ENCODE measurements at places on chromosomes 12 and 14. TPM values are rescaled to one million over a fixed set of nuclear protein-coding genes. Genes with fewer than 3 reads are reported as not detected.

PFKM gene
- 16.0 TPM for total RNA-seq

ACVR1B gene
- 5.5 TPM for total RNA-seq

GRCh38 chr12:46547421-46548354 is 175.1 kb upstream of the SLC38A2 start:
- peaks cover 41% of the 10 kb centered on the region for H3K36me3 ChIP-seq
- DNase-seq = no peak
- H3K4me3 ChIP-seq = no peak overlapping the region
- no peaks in the 10 kb centered on the region for H3K27me3 ChIP-seq
- H3K27ac ChIP-seq = peak overlapping the region; percentile 16
- H3K4me1 ChIP-seq = peaks cover 60% of the 10 kb centered on the region

LMNTD1 gene
- not detected for total RNA-seq

PRIMA1 gene
- total RNA-seq = not detected

DNA sequence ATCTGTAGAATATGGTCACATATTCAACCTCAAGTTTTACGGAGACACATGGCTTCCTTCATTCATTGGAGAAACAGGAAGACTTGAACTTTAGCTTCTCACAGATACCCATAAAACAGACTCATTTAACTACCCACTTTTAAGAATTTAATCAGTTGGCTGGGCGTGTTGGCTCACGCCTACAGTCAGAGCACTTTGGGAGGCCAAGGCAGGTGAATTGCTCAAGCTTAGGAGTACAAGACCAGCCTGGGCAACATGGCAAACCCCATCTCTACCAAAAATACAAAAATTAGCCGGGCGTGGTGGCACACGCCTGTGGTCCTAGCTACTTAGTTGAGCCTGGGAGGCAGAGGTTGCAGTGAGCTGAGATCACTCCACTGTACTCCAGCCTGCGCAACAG is 64.7 kb upstream of the STAC3 start:
- no peak overlapping the region for H3K4me3 ChIP-seq
- no peak overlapping the region for H3K27ac ChIP-seq
- DNase-seq = no peak
- peaks cover 2% of the 10 kb centered on the region for H3K36me3 ChIP-seq
- no peaks in the 10 kb centered on the region for H3K27me3 ChIP-seq
- H3K4me1 ChIP-seq = peaks cover 2% of the 10 kb centered on the region

- no peaks in the 10 kb centered on the region for H3K36me3 ChIP-seq
- no peak overlapping the region for H3K4me3 ChIP-seq
- H3K27ac ChIP-seq = no peak overlapping the region
- DNase-seq = no peak
- no peaks in the 10 kb centered on the region for H3K27me3 ChIP-seq
- no peaks in the 10 kb centered on the region for H3K4me1 ChIP-seq
These were observed 271.9 kb downstream of the CPNE8 start for GRCh38 chr12:38633511-38633910.

CD4 gene
- total RNA-seq = 227 TPM

KCNA1 gene
- total RNA-seq = not detected

- DNase-seq = no peak
- no peak overlapping the region for H3K4me3 ChIP-seq
- no peaks in the 10 kb centered on the region for H3K27me3 ChIP-seq
- peaks cover 51% of the 10 kb centered on the region for H3K36me3 ChIP-seq
These were observed 41.1 kb downstream of the CAMKK2 start for GRCh38 chr12:121255433-121255832.

LRRK2 gene
- not detected for total RNA-seq

DNA sequence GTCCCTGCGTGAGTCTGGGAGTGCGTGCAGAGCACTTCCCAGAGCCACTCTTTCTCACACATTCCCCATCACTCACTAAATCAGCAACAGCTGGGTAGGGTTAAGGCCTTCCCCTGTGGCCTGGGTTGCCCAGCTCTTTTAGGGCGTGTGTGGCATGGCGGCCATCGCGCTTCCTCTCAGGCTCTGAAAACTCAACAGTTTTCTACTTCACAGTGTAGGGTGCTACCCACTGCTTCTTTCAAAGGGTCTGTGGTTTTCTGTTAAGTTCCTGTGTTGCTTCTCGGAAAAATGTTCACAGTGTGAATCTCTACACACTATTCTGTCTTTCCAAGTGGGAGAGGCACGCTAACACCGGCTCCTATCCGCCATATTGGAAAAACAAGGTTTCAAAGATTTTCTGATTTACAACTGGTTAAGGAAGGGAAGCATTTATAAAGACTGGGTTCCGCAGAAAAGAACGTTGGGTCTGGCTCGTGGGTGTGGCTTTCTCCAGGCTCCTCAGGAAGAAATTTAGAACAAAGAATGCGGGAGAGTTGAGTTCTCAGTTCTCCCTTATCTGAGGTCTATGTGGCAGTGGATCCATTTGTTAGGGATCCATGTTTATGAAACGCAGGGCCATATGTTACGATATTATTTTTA is 34.9 kb upstream of the AEBP2 start:
- peaks cover 6% of the 10 kb centered on the region for H3K36me3 ChIP-seq
- no peaks in the 10 kb centered on the region for H3K27me3 ChIP-seq
- H3K4me3 ChIP-seq = no peak overlapping the region
- peaks cover 15% of the 10 kb centered on the region for H3K4me1 ChIP-seq

DNA sequence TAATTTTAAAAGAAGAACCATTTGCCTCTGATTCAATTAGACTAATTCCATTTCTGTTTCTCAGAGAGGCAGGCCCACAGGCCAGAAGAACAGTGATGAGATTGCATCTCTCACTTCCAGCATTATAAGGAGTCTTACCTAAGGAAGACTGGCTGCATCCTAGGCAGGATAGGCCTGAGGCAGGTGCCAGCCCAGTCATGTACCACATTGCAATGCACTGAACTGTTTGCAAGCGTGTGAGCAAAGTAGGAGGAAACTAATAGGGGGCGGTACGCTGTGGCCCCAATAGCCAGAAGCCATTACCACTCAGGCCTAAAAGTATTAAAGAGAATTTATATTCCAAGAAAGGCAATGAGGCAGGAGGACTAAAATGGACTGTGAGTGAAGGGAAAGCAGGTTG is 12.1 kb upstream of the CNIH1 start:
- no peak overlapping the region for H3K27ac ChIP-seq
- H3K36me3 ChIP-seq = no peaks in the 10 kb centered on the region
- no peaks in the 10 kb centered on the region for H3K27me3 ChIP-seq
- H3K4me3 ChIP-seq = no peak overlapping the region
- DNase-seq = no peak

MAP1LC3B2 gene
- 1.5 TPM for total RNA-seq

DNA sequence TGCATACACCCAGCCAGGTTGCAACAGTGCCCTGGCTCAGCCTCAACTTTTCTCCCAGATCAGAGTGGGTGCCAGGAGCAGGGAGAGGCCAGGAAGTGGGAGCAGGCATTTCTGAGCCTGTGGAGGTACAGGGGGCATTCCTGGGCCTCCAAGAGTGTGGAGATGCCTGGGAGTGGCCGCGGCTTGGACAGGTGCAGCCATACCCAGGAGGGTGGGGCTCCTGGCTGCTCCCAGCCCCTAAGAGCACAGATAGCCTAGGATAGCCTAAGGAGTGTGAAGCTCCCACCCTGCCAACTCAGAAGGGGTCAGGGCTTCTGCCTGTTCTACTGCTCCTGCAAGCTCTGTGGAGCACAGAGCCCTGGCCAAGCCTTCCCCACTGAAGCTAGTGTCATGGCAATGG is 543.4 kb downstream of the RPL10L start:
- H3K36me3 ChIP-seq = no peaks in the 10 kb centered on the region
- no peak overlapping the region for H3K4me3 ChIP-seq
- H3K4me1 ChIP-seq = no peaks in the 10 kb centered on the region
- H3K27ac ChIP-seq = no peak overlapping the region
- DNase-seq = no peak

DNA sequence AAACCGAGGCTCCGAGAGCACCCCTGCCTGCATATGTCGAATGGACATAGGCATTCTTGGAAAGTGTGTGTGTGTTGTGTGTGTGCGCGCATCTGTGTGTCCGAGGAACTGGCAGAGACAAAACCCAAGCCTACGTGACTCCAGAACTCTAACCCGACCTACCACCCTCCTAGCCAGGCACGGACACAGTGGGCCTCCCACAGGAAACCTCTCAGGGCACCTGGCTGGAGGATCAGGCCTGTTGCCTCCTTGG is 556 bp upstream of the PGF start:
- no peak overlapping the region for H3K27ac ChIP-seq
- DNase-seq = no peak
- H3K4me3 ChIP-seq = peak overlapping the region; percentile 43
- peaks cover 14% of the 10 kb centered on the region for H3K27me3 ChIP-seq

DNA sequence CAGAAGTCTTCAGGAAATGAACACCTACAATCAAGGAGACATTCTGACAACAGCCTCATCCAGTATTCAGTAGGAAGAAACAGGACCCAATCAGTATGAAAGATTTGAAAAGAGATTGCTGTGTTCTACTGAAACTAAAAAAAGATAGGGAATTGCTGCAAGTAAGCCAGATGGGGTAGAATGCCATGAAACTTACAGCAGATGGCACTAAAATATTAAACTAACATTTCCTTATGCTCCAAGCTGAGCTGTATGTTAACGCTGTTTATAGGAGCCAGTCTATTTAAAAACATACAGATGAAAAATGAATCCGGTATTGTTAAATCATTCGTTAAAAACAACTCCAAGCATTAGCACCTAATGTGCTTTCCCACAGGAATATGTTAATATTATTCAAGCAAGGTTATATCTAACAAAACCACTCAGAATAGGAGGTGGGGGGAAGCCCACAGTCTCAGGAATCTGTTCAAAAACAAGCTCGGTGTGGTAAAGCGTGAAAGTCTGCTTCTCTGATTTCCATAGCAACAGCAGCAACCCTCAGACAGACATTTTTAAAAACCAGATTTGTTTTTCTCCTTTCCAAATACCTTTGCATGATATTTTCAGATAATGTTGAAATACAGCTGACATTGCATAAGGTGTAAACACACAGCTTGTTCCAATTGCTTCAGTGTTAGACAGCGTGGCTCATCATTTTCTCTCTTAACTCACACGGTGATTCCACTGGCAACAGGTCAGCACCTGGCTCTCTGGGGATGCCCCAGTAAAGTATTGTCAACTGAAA is 131.4 kb upstream of the CCDC175 start:
- H3K27me3 ChIP-seq = peaks cover 2% of the 10 kb centered on the region
- H3K4me1 ChIP-seq = no peaks in the 10 kb centered on the region
- H3K36me3 ChIP-seq = no peaks in the 10 kb centered on the region
- H3K27ac ChIP-seq = no peak overlapping the region
- H3K4me3 ChIP-seq = no peak overlapping the region

ZNF891 gene
- total RNA-seq = 3.1 TPM

- no peak overlapping the region for H3K27ac ChIP-seq
- no peaks in the 10 kb centered on the region for H3K36me3 ChIP-seq
- H3K27me3 ChIP-seq = peaks cover 46% of the 10 kb centered on the region
- no peak for DNase-seq
These were observed 8.8 kb downstream of the NID2 start for GRCh38 chr14:52060080-52060479.

GRCh38 chr14:85915711-85916110 is 385.8 kb downstream of the FLRT2 start:
- DNase-seq = no peak
- H3K27ac ChIP-seq = no peak overlapping the region
- no peak overlapping the region for H3K4me3 ChIP-seq
- no peaks in the 10 kb centered on the region for H3K36me3 ChIP-seq
- no peaks in the 10 kb centered on the region for H3K4me1 ChIP-seq
- no peaks in the 10 kb centered on the region for H3K27me3 ChIP-seq
